Endodermal cell (in vitro differentiated cells): ENCODE measurements at places on chromosomes 11 and 22. TPM values are rescaled to one million over a fixed set of nuclear protein-coding genes. Genes with fewer than 3 reads are reported as not detected.

Gene KRTAP5-11
- total RNA-seq: 2.4 to 5.7 TPM (median 5.4 TPM) in 3 replicates

Gene PSMD13
- total RNA-seq: 107 to 134 TPM (median 122 TPM) in 3 replicates

Gene C11orf91
- total RNA-seq: 1.0 to 1.4 TPM in 2 of 3 replicates, not detected in the other

Gene C11orf58
- total RNA-seq: 146 to 183 TPM (median 152 TPM) in 3 replicates

Gene TMEM218
- total RNA-seq: 11.6 to 22.7 TPM (median 18.2 TPM) in 3 replicates

Gene ALDH3B1
- total RNA-seq: 0.07 TPM in 1 of 2 replicates, not detected in the other

Gene TP53AIP1
- total RNA-seq: not detected in 2 replicates

Gene GGT1
- 49.0 and 52.8 TPM in 2 replicates for total RNA-seq

- H3K4me1 ChIP-seq: peaks cover 17% of the 10 kb centered on the region
- H3K36me3 ChIP-seq: no peaks in the 10 kb centered on the region
- no peak for DNase-seq
- no peaks in the 10 kb centered on the region for H3K27me3 ChIP-seq
- H3K27ac ChIP-seq: no peak overlapping the region
- H3K4me3 ChIP-seq: no peak overlapping the region
Observed at GRCh38 chr11:113189909-113190667, 124.3 kb upstream of the TTC12 start.

DNA sequence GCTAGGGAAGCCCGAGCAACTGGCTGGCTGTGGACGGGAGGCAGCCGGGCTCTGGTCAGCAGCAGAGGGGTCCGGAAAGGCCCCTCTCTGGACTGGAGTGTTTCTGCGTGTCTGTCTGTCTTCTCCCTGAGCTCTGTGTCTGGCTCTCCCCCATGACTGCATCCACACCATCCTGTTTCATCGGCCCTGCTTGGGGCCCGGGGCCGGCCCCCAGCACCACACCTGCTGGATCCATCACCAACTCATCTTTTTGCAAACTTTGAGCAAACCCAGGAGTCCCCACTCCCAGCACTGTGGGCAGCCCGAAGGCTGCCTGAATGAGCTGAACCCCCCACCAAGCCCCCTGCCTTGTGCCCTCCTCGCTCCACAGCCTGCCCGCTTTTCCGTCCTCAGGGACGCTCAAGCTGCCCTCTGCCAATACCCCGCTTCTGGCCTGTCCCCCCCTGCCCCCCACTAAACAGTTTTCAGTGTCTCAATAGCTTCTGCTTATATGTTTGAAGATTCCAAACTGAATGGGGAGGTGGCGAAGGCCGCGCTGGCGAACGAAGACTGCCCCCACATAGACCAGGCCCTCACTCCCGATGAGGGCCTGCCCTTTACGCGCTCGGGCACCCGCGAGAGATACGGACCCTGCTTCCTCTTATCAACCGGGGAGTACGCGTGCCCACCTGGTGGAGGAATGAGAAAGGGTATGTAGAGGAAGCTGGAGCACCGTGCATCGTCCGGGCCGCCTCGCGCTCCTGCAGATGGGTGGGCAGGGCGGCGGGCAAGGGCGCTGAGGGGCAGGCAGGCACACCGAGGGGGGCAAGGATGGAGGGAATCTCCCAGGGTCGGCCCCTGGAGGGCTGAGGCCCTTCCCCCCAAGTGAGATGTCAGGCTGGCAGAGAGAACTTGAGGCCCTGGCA, 44.6 kb downstream of the KCNC1 start:
- no peak overlapping the region for H3K27ac ChIP-seq
- no peaks in the 10 kb centered on the region for H3K4me1 ChIP-seq
- no peak for DNase-seq
- H3K27me3 ChIP-seq: no peaks in the 10 kb centered on the region
- H3K4me3 ChIP-seq: no peak overlapping the region

GRCh38 chr22:20885557-20886323, 26.9 kb downstream of the SNAP29 start:
- no peaks in the 10 kb centered on the region for H3K27me3 ChIP-seq
- H3K27ac ChIP-seq: peak overlapping the region; percentile 33
- H3K4me3 ChIP-seq: no peak overlapping the region
- H3K36me3 ChIP-seq: peaks cover 27% of the 10 kb centered on the region
- DNase-seq: peak; percentile 96
- peaks cover 5% of the 10 kb centered on the region for H3K4me1 ChIP-seq

DNA sequence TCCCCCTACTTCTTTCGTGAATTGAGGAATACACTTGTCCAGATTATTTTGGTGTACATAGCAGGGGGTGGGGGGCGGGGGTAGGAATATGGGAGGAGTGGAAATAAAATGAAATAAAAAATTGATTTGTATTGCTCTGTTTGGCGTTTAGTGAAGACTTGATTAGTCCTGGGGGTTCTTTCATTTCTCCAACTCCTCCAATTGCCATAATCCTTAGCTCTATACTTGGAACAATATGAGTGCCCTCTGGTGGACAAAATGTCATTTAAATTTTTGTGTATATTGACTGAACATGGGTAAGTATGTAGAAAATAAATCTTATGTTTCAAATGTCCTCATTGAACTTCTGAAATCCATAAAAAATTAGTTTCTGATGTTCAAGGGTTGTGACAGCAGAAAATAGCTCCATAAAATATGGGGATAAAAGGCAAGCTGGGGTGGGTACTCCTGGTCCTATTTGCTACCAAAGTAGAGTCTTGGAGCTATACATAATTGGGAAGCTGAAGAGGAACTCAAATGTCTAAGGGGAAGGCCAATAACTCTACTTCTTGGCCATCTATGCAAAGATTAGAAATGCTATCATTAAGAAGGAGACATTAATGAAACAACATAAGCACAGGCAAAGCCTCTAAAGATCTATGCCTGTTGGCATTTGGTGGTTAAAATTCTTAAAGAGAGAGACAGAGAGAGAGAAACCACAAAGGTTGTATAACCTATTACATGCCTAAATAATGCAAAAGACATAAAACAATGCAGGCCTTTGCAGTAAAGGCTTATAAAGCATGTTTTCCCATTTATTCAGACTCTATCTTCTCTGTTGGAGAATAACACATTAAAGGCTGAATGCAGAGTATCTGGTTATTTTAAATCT, 421.6 kb downstream of the METTL15 start:
- DNase-seq: no peak
- peaks cover 63% of the 10 kb centered on the region for H3K27me3 ChIP-seq

DNA sequence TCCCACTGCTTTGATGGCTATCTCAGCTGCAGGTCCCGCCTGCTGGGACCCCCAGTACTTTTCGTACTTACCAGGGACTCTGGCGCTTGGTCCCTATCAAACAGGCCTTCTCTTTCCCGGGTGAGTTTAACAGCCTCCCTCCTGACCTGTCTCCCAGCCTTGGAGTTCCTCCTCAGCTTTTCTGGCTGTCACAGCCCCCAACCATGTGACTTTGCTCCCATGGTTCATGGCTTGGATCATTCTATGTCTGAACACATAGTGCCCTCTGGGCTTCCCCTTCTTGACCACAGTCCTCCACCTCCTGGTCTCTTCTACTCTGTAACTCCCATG, 56.9 kb downstream of the PARVA start:
- H3K4me1 ChIP-seq: no peaks in the 10 kb centered on the region
- no peak overlapping the region for H3K27ac ChIP-seq
- DNase-seq: no peak
- no peak overlapping the region for H3K4me3 ChIP-seq

DNA sequence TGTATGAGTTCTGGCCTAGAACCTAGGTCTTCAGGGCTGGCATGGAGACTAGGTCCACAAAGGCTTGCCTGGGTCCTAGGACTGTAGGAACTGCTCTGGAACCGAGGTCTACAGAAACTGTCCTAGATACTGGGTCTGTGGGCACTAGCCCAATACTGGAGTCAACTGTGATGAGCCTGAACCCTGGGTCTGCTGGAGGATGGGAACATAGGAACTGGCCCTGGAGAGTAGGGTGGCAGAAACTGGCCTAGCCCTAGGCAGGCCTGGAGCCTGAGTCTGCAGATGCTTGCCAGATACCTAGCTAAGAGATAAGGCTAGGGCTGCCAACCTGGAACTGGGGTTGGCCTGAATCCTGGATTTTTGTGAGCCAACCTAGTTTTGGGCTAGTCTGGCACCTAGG, 19.2 kb upstream of the GLYATL2 start:
- no peaks in the 10 kb centered on the region for H3K27me3 ChIP-seq
- no peak for DNase-seq
- H3K27ac ChIP-seq: no peak overlapping the region
- H3K4me3 ChIP-seq: no peak overlapping the region
- H3K4me1 ChIP-seq: no peaks in the 10 kb centered on the region
- no peaks in the 10 kb centered on the region for H3K36me3 ChIP-seq

GRCh38 chr11:118606844-118607228, 579 bp upstream of the PHLDB1 start:
- H3K4me1 ChIP-seq: peaks cover 14% of the 10 kb centered on the region
- H3K36me3 ChIP-seq: peaks cover 12% of the 10 kb centered on the region
- H3K4me3 ChIP-seq: no peak overlapping the region
- H3K27me3 ChIP-seq: peaks cover 66% of the 10 kb centered on the region
- no peak overlapping the region for H3K27ac ChIP-seq
- DNase-seq: no peak

DNA sequence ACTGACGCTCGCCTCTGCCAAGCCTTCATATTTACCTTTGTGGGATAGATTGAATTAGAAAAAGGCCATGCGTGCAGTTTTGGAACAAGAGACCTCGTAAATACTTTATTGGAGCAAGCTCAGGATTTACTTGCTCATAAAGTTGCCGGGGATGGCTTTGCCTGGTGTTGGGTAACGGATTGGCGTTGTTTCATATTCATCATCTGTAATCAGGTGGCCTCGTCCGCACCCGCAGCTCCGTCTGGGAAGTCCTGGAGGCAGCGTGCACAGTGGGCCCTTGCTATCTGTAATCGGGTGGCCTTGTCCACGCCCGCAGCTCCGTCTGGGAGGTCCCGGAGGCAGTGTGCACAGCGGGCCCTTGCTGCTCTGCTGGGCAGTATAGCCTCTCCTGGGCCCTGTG, 1209.3 kb downstream of the BRD1 start:
- no peak overlapping the region for H3K4me3 ChIP-seq
- no peaks in the 10 kb centered on the region for H3K4me1 ChIP-seq
- H3K27ac ChIP-seq: no peak overlapping the region
- no peaks in the 10 kb centered on the region for H3K27me3 ChIP-seq
- DNase-seq: no peak

DNA sequence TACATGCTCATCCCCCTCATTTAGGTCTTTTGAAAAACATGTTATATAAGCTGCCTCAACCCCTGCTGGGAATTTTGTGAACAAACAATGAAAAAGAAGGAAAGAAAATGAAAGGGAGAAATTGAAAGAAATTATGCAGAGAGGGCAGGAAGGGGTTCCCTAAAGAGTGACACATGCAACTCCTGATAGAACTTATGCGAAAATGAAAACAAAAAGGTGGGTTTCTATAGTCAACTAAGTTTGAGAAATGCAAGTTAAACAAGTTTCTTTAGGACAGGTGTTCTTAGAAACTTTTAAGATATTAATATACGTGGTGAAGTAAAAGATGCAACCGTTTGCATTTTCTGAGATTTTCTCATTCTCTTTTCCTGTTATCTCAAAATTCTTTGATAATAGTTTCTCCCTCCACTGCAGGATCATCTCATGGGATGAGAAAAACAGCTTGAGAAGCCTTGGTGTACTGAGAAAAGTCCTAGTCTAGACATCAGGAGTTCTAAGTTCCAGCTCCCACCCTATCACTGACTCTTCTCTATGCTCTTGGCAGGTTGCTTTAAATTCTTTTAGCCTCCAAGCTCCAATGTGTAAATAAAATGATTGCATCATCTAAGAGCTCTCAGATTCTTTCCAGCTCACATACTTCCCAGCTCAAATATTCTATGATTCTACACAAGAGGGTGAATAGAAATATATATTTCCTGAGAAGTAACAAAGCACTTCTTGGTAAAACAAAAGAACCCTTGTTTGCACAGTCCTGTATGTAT, 109.2 kb downstream of the FAM76B start:
- no peak for DNase-seq
- H3K27ac ChIP-seq: no peak overlapping the region
- H3K4me1 ChIP-seq: peaks cover 3% of the 10 kb centered on the region
- H3K27me3 ChIP-seq: no peaks in the 10 kb centered on the region
- no peak overlapping the region for H3K4me3 ChIP-seq
- no peaks in the 10 kb centered on the region for H3K36me3 ChIP-seq

DNA sequence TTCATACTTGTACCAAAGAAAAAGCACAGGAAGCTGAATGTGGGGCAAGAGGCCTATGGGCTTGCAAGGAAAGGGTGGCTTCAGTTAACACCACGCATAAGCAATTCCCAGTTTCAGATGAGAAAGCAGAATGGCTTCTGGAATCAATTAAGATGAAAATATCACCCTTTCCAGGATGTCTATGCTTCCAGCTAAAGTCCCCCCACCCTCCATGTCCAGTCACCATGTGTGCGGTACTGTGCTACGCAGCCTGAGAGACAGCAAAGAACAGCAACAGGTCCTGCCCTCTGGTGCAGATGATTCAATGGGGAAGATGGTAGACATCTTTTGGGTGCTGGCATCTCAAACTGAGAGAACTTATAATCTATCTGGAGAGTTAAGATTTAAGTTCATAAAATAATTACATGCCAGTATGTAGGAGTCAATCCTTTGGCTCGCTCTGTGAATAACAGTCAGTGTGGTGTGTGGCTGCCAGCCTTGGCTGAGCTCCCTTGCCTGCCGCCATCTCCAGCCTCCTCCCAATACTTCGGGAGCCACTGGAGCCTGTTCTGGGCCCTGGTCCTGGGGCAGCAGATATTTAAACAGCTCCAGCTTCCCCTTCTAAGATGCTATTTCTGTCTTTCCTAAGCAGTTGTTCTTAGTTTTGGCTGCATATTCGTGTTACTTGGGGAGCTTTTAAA, 44.5 kb downstream of the ME3 start:
- no peak overlapping the region for H3K27ac ChIP-seq
- no peak overlapping the region for H3K4me3 ChIP-seq
- DNase-seq: no peak

- H3K36me3 ChIP-seq: no peaks in the 10 kb centered on the region
- no peaks in the 10 kb centered on the region for H3K27me3 ChIP-seq
- H3K4me1 ChIP-seq: no peaks in the 10 kb centered on the region
- no peak for DNase-seq
- H3K4me3 ChIP-seq: no peak overlapping the region
- H3K27ac ChIP-seq: no peak overlapping the region
Observed at GRCh38 chr11:35354644-35355043, 64.7 kb downstream of the SLC1A2 start.

DNA sequence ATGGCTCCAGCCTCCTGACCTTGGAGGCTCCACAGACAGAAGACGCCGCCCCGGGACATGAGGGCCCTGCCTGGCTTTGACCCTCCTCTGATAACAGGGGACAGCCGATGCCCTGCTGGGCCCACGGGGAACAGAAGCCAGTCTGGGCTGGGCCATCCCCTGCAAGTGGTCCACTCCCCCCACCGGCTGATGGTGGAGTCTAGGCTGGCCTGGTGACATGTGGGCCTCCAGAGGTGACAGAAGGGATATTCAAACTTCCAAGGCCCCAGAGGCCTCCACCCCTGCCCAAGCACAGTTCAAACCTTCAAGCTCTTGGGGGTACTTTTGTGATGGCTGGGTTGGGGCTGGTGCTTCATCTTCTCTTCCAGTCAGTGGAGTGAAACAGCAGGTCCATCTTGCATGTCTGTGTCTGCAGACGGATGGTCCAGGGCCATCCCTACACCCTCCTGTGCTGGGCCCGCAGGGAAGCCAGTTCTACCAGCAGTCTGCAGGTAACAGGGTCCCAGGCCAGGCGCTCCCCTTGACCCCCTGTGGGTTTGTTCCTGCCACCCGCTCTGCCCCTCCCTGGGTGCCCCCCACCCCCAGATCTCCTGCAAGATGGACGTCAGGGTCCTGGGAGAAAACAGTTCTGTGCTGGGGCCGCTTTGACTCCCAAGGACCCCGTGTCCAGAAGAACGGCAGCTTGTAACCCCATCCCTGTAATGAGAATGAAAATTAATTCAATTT, 929.9 kb downstream of the BRD1 start:
- H3K36me3 ChIP-seq: no peaks in the 10 kb centered on the region
- H3K27me3 ChIP-seq: no peaks in the 10 kb centered on the region
- H3K27ac ChIP-seq: no peak overlapping the region
- H3K4me3 ChIP-seq: no peak overlapping the region
- no peak for DNase-seq
- H3K4me1 ChIP-seq: no peaks in the 10 kb centered on the region
